ENCODE measurements at places on chromosomes 11 and 22.

DNA sequence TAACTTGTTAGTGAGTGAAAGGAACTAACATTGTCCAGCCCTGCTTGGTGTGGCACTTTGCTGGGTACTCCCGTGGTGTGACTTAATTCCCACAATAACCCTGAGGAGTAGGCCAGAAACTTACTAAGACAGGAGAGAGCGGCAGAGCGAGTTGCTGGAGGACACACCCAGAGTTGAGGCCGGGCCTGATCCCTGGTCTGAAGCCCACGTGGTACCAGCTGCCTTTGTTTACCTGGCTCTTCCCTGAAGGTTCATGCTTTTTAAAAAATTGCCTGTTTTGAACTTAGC is 594 bp downstream of the MPST start:
- no peak for DNase-seq

DNA sequence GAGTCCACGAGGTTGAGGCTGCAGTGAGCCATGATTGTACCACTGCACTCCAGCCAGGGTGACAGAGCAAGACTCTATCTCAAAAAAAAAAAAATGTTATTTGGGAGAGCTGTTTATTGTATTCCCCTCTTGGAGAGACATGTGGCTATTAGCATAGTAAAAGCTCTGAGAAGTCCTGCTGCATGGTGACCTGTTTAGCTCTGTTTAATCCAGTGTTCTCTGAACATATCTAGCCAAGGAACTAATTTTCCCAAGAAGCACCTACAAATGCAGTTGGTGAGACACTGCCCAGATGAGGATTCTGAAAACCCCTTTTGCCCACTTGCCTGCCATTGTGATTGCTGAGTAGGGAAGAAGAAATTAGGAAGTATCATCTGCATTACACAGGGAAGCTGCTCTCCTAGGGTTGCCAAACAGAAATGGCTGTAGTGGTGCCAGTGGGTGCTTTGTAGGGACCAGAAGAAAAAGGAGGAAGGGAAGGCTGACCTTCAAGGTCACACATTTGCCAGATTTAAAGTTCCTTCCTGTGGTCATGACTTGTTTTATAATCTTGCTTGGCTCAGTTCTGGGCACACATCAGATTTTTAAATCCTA is 15.7 kb downstream of the TIMP3 start:
- DNase-seq: no peak

DNA sequence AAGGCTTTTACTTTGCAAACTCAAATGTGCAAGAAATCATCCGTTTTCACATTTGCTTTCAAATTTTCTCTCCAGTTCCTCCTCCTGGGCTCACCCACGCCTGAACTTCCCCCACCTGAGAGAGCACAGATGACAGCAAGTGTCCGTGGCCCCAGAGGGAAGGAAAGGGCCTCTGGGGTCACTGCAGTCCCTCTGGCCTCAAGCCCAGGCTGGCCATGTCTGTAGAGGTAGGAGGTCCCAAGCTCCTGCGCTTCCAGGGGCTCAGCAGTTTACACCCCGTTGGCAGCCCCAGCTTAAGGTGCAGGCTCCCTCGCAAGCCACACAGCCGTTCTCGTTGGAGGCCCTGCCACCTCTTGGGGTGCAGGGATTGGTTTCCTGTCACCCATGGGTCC is 40.5 kb upstream of the PRDM11 start:
- DNase-seq: no peak

GRCh38 chr11:76179147-76179546 is 27.2 kb downstream of the WNT11 start:
- no peak for DNase-seq

GRCh38 chr11:86692317-86692716 is 19.9 kb upstream of the ME3 start:
- DNase-seq: no peak

GRCh38 chr11:124882339-124883071 is 15.2 kb downstream of the ROBO4 start:
- DNase-seq: no peak

DNA sequence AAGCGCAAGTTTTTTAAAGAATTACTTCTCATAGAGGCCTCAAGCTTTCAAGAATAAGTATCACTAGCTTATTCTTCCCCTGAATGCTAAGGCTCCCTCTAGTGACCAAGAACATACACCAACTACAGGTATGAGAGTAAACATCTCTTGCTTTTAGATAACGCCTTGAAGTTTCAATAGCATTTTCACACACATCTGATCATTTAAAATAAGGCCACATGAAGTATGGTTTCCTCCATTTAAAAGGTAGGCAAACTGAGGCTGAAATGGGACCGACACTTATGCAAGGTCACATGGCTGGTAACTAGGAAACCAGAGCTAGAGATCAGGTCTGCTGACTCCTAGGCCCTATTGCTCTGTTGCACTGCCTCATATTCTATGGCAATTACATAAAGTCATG is 66.5 kb downstream of the CCDC34 start:
- DNase-seq: no peak

DNA sequence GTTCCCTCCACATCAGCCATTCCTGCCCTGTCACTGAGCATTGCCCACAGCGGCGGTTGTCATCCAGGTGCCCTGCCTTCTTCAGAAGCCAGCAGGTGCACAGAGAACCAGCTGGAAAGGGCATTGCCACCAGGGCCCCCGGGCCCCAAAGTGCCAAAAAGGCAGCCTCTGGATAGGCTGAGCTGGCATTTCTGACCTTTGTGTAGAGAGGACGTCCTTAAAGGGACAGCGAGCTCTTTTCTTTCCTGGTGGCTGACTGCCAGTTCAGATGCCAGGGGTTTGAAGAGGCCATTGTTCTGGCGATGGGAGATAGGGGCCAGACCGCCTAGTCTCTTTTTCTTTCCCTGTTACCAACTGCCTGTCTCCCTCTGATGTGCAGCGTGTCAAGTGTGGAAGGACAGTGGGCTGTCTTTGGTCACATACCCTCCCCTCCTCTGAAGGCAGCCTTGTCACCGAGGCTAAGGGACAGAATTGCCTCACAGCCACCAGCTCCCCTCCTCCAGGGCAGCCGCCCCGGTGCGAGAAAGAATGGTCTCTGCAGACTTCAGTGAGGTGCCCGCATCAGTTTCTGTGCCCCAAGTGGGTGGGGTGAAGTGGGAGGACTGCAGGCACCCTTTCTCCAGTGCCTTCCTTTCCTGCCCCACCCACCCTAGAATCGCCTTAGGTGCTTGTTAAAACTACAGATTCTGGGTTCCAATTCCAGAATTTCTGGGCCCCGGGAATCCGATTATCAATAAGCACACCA is 109.6 kb downstream of the SCN3B start:
- no peak for DNase-seq

DNA sequence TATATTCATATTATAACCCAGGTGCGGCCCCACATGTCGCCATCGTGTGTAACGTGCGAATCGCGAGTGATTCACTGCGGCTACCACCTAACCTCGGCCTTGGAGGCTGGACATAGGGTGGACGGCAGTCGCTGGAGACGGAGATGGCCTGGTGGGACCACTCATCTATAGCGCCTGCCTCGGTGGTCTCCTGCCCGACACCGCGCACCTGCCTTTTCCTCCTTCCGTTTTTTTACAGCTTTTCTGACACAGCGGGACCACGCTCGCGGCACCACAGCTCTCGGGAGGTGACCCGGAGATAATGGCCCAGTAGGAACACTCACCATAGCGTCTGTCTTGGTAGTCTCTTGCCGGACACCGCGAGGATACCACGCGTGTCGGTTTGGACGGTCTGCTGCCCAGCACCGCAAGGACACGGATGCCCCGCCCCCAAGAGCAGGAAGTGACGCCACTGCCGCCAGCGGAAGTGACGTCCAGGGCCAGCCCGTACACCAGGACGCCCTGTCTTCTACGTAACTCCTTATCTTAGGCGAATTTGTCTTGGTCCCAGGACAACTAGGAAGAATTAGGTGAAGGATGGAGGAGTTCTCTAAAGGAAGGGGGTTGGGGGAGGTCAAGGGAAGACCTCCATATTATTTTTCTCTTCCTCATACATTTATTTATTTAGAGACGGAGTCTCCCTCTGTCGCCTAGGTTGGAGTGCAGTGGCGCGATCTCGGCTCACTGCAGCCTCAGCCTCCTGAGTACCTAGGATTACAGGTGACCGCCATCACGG is 6.4 kb downstream of the SNU13 start:
- DNase-seq: peak; percentile 90

- no peak for DNase-seq
These were observed 56.9 kb upstream of the CADM1 start for GRCh38 chr11:115561116-115561515.
